Activated T-helper 17 cell treated with anti-CD3 and anti-CD28 coated beads, Interleukin-2, amount 50 U/mL, for 72 hours (primary cell): ENCODE measurements at places on chromosomes 16 and 17. TPM values are rescaled to one million over a fixed set of nuclear protein-coding genes. Genes with fewer than 3 reads are reported as not detected.

The PRRT2 gene
- 9.1 TPM for total RNA-seq

The FAM234A gene
- total RNA-seq = 6.8 TPM

The CCL7 gene
- total RNA-seq = not detected

The NME4 gene
- 21.8 TPM for total RNA-seq

The OSBPL7 gene
- total RNA-seq = 11.6 TPM

The EPN3 gene
- not detected for total RNA-seq

The NECAB2 gene
- not detected for total RNA-seq

The CCL8 gene
- not detected for total RNA-seq

The RRAD gene
- total RNA-seq = 6.5 TPM

The KCTD2 gene
- 22.1 TPM for total RNA-seq

The ATXN1L gene
- 27.3 TPM for total RNA-seq

The HCRT gene
- total RNA-seq = not detected

GRCh38 chr16:73025856-73026210, 22.1 kb downstream of the ZFHX3 start:
- ATAC-seq = no peak

- ATAC-seq = peak; percentile 30
These were observed 584 bp downstream of the TCAP start for GRCh38 chr17:39665642-39666224.

DNA sequence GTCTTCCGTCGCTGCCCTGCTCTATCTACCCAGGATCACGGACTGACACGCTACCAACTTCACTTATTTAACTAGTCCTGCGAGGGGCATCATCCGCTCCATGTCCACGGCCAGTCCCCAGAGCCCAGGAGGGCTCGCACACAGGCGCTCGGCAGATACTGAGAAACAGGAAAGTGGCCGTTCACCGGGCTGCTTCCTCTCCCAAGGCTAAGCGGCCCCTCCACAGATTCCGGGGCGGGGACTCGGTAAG, 388 bp downstream of the OXLD1 start:
- ATAC-seq = peak; percentile 3

DNA sequence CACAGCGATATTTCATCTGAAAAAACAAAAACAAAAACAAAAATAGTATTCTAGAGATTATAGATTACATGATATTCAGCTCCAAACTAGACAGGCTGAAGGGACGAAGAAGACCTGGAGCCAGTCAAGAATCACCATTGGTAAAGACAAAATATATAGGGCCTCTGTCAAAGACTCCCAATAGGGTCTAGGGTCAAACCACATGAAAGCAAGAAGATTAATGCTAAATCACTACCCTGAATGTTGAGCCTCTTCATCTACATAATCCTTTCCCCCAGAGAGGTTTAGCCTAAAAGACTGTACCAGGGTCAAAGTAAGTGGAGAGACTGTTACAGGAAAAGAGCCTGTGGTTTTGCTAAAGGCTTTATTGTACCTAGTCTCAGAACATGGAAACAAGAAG, 10.8 kb upstream of the NME1 start:
- no peak for ATAC-seq

GRCh38 chr17:45302649-45303173, 14.1 kb downstream of the MAP3K14 start:
- peak; percentile 35 for ATAC-seq

DNA sequence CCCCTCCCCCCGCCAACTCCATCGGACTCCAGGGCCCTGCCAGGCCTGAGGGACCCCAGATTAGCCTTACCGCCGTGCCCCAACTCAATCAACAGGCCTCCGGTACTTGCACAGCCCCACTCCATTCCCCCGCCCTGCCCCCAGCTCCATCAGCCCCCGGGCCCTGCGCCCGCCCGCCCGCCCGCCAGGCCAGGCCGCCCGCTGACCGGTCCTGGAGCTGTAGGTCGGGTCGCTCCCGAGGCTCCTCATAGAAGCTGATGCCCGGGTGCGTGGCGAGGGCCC, 308 bp downstream of the GTF3C1 start:
- peak; percentile 43 for ATAC-seq

DNA sequence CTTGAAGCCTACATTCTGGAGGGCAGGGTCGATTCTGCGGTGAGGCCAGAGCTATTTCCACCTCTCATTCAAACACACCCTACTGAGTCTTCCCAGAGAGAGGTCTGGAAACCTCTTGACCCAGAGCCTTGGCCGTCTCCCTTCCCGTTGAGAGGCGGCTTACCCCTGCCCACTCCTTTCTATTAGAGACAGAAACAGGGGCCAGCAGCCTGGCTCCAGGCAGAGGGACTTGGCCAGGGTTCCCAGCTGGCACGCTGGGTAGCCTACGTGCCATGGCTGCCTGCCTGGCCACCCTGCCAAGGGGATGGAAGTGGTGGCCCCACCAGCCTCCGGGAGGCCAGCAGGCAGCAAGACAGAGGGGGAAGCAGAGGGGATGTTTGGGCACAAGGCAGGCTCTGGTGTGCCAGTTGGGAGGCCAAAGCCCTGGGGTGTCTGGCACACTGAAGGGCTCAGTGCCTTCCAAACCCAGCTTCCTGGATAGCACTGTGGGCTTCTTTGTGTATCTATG, 6.0 kb downstream of the STAC2 start:
- no peak for ATAC-seq

GRCh38 chr17:36862116-36862920, 75.0 kb upstream of the LHX1 start:
- ATAC-seq = no peak

DNA sequence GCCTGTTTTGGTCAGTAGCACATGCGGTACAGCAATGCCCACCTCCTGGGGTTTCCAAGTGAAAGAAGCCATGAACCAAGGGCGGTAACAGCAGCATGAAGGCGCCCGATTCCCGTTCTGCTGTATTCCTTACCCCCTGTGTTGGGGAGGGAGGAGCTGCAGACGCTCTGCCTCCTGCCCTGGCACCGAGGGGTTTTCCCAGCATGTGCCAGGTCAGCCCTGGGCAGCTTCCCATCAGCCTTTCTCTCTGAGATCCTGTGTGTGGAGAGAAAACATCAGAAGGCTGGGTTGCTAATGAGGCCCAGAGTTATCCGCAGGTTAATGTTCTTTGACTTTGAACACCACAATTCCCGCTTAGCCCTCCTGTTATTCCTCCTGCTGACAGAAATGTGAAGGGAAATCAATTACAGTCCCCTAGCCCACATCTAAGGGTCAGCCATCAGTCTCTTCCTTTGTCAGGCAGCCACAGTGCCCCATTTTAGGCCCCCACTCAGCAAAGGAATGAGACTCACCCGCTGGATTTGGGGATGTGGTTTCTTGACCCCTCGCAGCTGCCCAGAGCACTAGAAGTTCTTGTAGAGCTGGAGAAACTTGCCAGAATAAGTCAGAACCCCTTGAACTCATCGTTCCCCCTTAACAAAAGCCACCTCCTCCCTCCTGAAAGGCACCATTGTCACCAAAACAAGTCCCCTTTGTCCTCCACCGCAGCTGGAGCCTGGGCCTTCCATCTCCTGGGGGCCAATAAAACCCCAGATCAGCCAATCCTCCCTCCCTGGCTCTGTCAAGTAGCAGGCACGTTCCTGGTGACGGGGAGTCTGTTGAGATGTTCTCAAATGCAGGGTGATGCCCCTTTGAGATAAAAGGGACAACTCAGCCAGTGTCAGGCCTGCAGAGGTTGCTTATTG, 168.5 kb downstream of the KATNIP start:
- no peak for ATAC-seq

DNA sequence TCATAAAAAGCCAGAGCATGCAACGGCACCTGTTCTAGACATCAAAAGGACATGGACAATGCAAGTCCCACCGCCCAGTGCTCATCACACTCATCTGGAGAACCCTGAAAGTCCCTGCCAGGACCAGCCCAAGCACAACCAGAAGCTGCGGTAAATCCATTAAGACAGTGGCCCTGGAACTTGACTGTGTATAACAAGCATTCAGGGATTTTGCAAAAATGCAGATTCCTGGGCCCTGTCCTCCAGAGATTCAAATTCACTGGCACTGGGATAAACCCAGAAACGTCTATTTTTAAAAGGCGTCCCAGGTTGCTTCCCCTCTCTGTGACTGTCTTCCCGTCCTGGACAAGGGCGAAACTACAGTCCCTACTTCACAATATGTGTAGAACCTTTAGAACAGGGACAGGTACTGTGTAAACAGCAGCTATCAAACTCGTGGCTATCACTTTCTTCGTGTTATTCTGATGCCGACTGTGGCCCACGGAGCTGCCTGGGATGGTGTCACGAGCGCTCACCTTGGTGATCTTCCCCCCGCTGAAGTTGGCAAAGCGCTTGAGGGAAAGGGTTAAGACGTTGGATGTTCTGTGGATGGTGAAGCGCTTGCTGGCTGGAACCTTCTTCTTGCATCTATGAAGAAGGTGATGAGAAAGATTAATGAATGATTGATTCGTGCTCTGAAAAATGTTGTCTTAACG, 22.3 kb downstream of the USP36 start:
- ATAC-seq = no peak

- peak; percentile 63 for ATAC-seq
These were observed 26.2 kb upstream of the PIK3R5 start for GRCh38 chr17:8991514-8992285.

- no peak for ATAC-seq
These were observed 24.3 kb upstream of the CRISPLD2 start for GRCh38 chr16:84795329-84796053.

- no peak for ATAC-seq
These were observed 45.4 kb downstream of the CLEC19A start for GRCh38 chr16:19330841-19331397.

- no peak for ATAC-seq
These were observed 6.2 kb upstream of the CES1 start for GRCh38 chr16:55839115-55839514.

- no peak for ATAC-seq
These were observed 6.7 kb upstream of the TPPP3 start for GRCh38 chr16:67399749-67400704.

- no peak for ATAC-seq
These were observed 12.8 kb upstream of the MT4 start for GRCh38 chr16:56551796-56552738.

DNA sequence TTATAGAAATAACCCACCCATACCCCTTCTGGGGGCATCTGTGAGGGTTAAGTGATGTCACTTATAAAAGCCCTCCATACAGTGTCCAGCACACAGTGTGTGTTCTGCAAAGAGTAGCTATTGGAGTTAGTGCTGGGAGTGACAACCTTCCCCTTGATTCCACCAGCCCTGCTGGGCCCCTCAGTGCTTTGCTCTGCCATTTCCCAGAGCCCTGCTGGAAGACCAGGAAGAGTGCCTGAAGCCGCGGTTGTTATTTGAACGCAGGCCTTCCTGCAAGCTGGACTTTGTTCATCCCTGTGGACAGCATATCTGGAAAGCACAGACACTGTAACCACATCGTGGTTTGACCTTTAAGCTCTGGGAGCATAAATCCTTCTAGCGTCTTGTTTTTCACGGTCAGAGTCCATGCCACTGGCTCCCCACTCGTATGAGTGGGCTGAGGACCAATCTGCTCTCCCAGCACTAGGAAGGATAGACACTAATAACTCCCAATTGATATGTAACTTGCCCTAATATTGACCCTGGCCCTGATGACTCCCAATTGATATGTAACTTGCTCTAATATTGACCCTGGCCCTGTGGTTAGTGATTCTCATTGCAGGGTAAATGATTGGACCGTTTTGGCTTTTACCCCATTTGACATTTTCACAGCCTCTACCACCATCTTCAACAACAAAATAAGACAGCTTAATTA, 297.1 kb upstream of the MAF start:
- no peak for ATAC-seq

DNA sequence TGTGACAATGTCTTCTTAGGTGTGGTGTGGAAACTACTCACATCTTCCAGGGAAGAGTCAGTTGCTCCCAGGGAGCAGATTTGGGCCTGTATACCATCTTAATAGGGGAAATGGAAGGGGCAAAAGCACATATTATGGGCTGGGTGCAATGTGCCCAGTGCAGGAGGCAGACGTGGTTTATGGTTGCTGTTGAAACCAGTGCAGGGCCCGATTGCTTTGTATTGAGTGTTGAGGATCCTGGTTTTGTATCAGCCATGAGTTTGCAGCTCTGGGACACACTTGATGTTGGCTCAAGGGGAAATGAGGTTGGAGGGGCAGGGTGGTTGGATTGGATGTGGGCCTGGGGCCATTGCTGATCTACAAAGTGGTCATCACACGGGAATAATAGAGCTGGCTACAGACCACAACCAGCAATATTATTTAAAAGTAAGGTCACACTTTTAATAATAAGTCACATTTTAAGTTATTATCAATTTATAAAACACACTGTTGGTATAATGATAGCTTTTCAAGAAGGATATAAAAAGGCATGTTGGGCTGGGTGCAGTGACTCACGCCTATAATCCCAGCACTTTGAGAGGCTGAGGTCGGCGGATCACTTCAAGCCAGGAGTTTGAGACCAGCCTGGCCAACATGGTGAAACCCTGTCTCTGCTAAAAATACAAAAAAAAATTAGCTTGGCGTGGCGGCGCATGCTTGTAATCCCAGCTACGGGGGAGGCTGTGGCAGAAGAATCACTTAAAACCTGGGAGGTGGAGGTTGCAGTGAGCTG, 302.4 kb downstream of the SEC14L1 start:
- ATAC-seq = no peak

DNA sequence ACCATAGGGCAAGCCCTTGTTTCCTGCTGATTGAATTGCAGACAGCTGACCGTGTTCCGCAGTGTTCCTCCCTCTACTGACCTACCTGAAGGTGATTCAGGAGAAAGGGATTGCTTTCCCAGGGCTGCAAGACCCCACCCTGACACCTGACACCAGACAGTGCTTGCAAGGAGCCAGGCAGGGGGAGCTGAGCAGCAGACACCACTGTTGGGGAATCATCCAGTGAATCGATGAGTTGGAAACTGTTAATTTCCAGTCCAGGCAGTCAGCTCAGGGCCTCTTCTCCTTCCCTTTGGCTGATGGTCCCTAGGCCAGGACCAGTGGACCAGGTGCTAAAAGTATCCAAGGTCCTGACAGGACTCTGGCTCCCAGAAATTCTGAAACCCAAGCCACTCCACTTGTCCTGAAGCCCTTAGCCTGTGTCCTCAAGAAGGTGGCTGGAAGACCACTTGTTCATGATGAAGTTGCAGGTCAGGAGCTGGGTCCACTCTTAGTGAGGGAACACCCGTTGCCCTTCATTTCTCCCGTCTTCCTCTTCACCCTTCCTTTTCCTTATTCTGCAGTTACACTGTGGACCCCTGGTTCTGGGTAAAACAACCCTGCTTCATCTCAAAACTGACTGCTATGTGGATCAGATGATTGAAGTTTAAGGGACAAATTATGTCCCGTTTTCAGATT, 9.5 kb upstream of the UNK start:
- no peak for ATAC-seq

- no peak for ATAC-seq
These were observed 86.7 kb downstream of the CLEC16A start for GRCh38 chr16:11030990-11031510.

DNA sequence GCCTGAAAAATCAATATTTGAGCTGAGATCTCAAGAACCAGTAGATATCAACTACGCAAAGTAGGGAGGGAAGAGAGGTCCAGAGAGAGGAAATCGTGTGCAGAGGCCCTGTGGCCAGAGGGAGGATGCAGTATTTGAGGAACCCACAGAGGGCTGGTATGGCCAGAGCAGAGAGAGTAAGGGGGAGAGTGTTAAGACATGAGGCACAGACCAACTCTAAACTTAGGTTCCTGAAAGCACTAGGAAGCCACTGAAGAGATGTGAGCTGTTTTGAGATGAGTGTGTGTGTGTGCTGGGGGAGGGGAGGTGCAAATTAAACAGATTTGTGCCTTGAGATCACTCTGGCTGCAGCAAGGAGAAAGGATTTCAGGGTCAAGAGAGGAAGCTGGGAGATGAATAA, 10.9 kb downstream of the SLC13A2 start:
- peak; percentile 46 for ATAC-seq
